ENCODE measurements at places on chromosomes 12 and 14.

DNA sequence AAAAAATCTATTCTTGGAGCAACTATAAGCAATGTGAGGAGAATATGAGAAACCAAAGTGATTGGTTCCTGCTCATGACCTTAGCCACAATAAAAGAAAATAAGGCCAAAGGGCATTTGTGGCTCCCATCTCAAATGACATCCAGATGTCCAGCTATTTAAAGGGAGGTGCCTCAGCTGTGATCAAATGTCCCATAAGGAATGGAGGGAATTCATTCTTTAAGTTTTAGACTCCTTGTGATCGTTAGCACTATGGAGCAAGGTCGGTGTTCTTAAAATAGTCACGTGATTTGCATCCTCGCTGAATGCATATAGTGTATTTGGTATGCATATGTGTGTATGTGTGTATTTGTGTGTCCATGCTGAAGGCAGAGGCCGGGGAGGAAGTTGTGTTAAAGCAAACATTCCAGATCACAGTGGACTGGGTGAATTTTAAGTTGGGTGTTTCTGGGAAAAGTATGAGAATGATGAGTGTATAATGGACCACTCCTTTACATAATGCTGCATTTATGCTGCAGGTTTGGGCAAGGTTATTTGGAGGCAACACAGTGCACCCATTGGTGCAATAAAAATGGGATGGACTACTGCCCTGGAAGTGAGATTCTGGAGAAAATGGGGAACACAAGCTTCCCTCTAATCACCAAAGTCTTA is 5.6 kb upstream of the E2F7 start:
- DNase-seq = no peak

GRCh38 chr14:103721334-103722120 is 5.9 kb downstream of the ZFYVE21 start:
- DNase-seq = no peak

DNA sequence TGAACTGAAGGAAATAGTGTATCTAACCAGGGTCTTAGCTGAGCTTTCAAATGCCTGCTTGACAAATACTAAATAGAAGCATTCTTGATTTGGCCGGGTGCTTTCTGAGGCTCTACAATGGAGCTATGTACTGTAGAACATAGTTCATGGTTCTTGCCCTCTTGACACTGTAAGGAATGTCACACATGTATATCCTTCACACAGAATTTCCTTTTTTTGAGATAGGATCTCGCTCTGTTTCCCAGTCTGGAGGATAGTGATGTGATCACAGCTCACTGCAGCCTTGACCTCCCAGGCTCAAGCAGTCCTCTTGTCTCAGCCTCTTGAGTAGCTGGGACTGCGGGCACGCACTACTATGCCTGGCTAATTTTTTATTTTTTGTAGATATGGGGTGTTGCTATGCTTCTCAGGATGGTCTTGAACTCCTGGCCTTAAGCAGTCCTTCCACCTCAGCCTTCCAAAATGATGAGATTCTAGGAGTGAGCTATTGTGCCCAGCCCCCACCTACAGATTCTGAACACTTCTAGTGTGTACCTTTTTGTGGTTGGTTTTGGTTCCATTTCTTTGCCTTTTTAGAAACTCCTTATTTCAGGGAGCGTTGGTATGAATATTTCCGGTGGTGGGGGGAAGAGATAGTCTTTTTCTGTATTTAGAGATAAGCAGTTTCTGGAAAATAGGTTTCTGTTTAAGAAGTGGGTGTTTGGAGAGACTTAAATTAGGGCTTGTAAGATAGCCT is 4.2 kb downstream of the MLXIP start:
- DNase-seq = no peak

GRCh38 chr14:46054526-46054925 is 597.1 kb downstream of the RPL10L start:
- DNase-seq = no peak

- no peak for DNase-seq
Observed at GRCh38 chr12:110636516-110636915, 22.6 kb downstream of the TCTN1 start.

DNA sequence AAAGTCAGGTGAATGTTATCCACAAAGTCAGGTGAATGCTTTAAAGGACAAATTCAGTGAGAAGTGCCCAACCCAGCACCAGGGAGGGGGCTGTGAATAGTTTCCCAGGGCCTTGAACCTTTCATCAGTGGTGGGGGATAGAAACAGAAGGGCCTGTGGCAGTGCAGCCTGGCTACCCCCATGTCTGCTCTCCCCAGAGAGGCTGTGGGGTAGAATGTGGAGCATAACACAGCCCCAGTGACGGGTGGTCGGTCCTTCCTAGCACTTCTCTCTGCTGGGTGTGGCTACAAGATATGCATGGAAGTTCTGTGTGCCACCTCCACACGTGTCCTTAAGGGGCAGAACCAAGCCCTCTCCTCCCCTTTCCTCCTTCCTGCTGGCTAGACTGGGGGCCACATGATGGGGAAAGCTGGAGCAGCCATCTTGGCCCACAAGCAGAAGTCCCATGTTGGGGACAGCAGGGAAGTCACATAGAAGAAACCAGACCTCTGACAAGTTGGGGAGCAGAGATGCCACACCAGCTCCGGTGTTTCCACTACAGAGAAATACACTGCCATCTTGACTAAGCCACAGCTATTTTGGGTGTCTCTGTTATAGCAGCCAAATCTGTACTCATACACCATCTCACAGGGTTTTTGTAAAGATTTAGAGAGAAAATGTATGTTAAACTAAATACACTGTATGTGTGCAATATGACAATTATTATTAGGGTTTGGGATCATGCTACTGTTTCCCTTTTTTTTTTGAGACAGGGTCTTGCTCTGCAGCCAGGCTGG is 17.0 kb downstream of the RITA1 start:
- DNase-seq = no peak

- DNase-seq = no peak
Observed at GRCh38 chr12:124365726-124366430, 71.0 kb downstream of the RFLNA start.

DNA sequence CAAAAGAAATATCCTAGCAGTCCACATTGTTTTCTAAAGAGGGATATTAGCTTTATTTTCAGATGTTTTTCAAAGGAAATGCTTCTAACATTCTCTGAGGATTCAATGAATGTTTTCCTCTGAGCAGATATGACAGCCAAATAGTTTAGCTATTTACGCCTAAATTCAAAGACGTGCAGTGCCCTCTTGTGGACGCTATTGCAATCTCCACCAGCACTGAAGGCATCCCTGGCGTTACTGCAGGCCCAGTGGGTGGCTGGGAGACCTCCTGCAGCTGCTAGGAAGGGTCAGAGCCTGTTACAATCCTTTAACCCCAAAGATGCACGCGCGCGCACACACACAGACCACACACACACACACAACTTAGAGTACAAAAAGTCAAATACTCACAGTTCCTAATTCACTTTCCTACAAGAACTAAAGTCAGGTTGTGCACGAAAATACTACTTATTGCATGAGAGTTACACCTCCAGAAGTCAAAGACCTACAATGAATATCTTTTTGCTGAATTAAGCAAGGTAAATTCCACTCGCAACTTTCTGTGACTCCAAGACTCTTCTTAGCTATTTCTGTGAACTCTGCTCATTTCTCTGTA is 589.3 kb upstream of the TMEM132C start:
- no peak for DNase-seq

DNA sequence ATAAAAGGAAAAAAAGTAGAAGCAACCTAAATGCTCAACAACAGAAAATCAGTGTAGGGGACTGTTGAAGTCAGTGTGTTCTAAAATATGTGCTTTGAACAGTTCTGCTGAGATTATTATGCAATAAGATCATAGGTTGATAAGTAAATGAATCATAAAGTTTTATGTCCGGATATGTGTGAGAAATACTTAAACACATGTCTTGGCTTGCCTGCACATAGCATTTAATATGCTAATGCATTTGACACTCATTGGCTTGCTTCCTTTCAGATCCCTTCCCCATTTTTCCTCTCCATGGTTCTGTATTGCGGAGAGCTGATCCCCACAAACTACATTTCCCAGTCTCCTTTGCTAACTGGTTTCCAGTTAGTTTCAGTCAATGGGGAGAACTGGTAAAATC is 573.8 kb upstream of the TBX3 start:
- no peak for DNase-seq

DNA sequence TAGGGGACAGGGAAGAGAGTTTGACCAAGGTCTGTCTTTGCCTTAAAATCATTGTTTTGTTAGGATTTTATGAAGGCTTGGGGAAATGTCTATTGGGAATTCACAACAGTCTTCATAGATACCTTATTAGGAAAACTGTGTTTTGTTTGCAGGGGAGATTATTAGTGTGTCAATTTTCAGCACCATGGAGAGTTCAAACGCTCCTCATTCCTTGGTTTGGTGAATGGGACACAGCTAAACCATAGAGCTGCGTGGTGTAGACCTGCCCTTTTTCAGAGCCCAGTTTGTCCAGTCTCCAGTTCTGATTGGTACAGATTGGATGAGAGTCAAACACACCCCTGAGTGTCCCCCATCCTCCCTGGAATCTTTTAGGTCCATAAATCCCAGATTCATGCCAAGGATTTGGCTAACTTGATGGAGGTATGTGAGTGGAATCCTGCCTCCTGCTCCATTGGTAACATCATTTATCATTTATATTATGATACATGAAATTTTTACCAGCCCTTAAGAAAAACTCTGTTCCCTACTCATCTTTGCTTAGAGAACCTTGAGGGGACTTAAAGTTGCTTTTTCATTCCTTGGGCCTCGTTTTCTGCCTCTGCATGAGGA is 12.0 kb downstream of the NGDN start:
- DNase-seq = no peak
